ENCODE measurements at places on chromosomes 1 and 21.

DNA sequence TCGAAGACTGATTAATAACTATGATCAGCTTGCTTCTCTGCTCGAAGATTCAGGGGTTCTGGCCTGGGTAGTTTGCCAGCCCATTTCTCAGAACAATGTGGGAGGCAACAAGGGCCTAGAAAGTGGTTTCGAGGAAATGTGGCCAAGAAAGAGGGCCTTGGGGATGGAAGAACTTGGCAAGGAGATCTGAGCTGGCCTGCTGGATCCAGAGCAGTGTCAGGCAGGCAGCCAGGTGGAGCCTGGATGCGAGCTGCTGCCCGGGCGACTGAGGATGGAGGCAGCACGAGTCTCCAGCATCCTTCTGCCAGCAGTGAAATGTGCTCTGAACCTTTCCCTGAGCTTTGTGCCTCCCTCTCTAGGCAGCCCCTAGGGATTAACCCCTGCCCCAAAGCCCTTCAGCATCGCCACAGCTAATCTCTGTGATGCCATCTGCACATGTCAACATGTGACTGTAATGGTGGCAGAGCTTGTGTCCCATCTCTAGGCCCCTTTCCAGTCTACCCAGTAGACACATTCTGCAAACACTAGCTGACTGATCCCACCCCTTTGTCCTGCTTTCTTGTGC is 61.0 kb upstream of the NEK2 start:
- DNase-seq, result no peak

GRCh38 chr1:207981976-207982375 is 71.1 kb upstream of the CD34 start:
- no peak for DNase-seq

DNA sequence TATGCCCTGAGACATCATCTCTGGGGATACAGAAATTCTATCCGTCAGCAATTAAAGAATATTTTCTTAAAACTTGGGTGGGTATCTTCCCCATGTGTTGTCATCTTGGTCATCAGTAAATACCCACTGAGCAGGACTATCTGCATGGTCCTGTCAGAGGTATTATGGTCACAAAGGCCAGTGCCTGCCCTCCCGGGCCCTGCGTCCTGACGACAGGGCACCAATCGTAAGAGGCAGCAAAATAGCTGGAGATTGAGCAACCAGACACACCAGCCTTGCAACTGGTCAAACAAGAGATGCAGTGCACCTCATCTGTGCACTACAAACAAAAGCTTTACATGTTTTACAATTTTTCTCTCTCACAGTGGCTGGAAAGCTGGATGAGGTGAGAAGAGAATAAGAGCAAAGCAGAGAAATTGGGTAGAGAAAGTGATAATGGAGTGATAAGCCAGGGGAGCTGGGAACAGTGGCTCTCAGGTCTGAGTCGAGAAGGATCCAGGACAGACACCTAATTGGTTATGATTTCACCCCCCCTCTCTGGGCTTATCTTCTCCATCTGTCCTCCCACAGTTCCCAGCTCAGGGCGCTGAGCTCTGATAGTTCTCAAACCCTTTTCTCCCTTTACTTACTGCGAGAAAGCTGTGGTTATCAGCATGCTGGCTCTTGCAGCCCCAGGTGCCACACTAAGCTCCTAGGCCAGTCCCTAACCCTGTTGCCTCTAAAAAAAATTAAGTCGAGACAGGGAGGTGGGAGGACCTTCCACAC is 8.8 kb upstream of the SRP9 start:
- DNase-seq, result no peak

DNA sequence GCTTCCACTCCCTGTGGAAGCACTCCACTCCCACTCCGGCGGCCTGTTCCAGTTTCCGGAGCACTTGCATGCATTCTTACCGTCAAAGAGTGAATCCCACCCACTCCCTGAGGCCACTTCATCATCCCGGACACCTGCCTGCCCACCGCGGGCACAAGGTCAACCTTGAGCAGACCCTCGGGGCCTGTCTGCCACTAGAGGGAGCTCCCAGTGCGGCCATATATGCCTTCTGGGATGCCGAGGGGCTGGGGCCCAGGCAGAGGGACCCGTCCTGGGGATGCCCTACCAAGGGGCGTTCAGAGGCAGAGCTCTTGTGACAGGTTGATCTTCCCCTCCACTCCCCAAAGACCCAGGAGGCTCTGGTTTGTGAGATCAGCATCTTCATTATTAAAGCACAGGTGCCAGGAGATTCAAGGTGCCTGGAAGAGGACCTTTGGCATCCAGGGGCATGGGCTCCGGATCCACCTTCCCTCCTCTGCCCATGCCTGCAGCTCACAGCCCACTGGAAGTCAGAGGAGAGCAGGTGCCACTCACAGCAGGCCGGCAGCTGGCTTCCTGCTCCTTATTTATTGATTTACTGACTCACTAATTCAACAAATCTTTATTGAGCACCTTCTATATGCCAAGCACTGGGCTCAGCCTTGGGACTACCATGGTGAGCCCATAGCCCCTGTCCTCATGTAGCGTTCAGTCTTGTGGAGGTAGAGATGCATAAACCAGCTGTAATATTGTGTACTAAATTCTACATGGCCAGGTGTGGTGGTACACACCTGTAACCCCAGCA is 47.3 kb downstream of the UBIAD1 start:
- no peak for DNase-seq

- no peak for DNase-seq
Measured at GRCh38 chr1:168801032-168801745, 72.2 kb upstream of the DPT start.

- DNase-seq, result no peak
Measured at GRCh38 chr1:96981181-96981580, 259.6 kb downstream of the PTBP2 start.

DNA sequence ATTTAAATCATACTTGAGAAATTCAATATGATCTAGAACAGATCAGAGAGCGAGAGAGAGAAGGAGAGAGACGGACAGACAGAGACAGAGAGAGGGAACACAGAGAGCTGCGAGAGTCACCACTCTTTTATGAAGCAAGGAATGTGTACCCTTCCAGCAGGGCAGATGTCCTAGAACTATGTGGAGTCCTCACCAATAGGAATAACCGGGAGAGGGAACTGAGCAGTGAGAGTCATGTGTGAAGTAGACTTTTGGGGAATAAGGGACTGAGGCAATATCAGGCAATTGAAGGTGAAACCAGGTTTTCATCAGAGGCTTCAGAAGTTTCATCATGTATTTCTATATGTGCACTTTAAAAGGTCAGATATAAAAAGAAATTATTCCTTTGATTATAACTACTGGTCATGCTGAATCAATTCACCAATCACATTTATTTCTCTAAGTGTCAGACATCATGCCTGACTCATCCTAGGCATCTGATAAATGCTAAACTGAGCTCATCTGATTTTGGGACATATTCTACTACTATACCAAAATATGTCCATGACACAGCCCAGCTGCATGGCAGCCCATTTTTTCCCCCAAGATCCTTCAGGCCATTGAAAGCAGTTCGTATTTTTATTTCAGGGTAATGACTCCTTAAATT is 22.4 kb downstream of the VTCN1 start:
- DNase-seq, result no peak

GRCh38 chr21:28993293-28993629 is 584 bp upstream of the LTN1 start:
- no peak for DNase-seq

GRCh38 chr1:4838231-4838630 is 183.8 kb downstream of the AJAP1 start:
- no peak for DNase-seq

DNA sequence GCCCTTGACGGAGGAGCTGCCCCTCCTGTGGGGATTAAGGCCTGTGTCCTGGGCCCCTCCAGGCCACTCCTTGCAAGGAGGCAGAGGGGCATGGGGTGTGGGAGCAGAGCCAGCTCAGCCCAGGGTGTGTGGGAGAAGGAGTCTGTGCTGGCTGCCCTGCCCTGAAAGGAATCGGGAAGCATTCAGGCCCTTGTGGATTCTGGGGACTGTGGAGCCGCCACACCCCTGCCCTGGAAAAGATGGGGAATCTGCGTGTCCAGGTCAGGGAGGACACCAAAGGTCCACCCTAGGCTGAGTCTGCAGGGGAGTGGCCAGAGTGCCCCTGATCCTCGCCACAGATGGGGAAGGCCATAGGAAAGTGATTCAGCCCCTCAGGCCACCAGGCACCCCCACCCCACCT is 16.5 kb upstream of the PRDM16 start:
- no peak for DNase-seq

GRCh38 chr1:67838180-67838910 is 5.1 kb upstream of the GNG12 start:
- no peak for DNase-seq

DNA sequence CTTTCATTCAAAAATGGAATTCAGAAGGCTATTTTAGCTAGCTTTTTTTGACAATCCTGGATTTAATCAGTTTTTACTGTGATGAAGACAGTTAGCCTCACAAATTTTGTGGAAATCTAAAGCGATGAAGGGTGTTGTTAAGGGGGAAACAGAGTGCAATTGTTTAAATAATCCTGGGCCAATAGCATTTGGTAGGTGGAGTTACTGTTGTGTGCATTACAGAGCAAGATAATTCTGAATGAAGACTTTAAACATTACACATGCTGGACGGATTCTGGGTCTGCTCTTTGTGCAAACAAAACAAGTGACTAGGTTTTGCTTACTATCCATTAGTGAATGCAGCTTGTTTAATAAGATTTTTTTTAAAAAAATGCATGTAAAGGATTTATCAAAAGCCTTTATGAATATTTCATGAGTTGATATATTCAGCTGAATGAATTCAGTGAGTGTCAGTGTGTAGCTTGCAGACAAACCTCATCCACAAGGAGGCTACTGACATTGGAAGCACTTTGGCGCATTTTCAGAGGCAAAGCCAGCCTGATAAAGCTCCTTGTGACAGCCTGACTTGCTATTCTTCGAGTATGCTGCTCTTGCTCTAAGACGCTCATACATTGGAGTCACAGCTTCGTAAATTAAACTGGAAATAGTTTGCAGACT is 199.6 kb downstream of the PDE4B start:
- DNase-seq, result no peak

- no peak for DNase-seq
Measured at GRCh38 chr1:22352896-22353295, 98.8 kb upstream of the ZBTB40 start.

DNA sequence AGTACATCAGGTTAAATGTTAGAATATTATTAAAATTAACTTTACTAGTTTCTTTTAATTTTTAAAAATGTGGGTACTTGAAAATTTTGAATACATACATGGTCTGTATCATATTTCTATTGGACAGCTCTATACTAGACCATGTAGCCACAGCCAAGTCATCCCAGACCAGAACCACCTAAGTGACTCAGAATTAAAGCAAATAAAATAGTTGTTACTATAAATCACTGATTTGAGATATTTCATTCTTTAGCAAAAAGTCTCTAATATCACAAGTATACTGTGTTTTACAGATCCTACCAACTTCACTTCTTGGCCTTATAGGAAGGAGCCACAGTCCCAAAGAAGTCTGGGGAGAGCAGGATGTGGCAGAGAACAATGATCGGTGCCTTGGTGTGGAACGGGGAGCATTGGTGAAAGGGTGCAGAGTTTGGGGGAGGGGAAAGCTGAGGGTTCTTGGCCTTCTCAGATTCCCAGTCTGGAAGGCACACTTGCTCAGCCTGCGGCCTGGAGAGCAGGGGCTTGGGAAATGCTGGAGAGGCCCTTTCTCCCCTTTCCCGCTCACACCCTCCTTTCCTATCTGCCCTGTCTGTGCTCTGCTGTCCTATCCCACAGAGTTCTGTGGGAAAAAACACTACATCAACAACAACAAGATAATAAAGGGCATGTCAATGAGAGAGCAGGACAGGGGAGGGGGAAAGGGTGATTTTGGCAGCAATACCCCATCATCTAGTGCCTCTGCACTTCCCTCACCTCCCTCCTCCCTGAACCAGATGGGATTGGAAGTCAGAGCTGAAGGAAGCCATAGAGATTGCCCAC is 122.1 kb downstream of the NGF start:
- no peak for DNase-seq

- no peak for DNase-seq
Measured at GRCh38 chr1:17877896-17878295, 122.8 kb downstream of the ACTL8 start.

DNA sequence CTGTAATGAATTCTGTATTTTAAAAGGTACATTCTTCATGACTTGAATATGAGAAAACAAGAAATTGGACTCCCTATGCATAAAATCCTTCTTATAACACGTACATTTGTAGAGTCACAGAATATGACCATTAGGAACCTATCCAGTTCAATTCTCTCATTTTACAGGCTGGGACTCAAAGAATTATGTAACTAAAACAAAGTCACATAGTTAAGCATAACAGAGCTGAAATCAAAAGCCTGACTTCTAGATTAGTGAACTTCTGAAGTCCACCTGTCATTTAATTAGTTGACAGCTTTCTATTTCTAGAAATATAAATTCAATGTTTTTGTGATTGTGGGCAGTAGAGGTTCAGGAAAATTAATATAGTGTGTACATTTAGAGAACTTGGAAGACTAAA is 20.3 kb upstream of the TTLL7 start:
- DNase-seq, result no peak

DNA sequence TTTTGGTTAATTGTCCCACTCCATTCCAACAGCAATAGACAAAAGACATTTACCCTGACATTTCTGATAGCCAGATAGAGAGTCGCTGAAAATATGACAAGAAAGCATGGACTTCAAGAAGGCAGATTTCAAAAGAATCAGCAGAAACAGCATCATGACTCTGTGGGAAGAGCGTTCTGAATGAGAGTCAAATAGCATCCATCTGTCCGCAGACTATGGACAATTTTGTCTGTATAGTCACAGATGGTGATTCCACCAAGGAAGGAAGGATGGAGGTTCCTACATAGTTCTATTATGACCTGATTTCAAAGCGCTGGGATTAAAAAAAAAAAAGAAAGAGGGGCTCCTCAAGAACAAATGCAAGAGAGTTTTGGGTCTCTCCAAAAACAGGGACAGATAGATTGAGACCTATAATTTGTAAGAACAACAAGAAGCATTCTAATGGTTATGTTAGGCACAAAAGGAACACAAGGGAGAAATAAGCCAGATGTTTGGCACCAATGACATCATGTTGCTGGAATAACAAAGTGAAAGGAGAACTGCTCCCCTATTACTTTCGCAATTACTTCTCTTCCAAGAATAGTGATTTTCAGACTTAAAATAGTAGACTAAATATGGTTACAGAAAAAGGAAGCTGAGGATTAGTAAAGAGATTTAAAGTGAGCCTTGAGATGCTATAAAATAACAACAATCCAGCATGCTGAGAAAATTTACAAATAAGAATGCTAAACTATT is 28.5 kb downstream of the NIBAN1 start:
- no peak for DNase-seq

DNA sequence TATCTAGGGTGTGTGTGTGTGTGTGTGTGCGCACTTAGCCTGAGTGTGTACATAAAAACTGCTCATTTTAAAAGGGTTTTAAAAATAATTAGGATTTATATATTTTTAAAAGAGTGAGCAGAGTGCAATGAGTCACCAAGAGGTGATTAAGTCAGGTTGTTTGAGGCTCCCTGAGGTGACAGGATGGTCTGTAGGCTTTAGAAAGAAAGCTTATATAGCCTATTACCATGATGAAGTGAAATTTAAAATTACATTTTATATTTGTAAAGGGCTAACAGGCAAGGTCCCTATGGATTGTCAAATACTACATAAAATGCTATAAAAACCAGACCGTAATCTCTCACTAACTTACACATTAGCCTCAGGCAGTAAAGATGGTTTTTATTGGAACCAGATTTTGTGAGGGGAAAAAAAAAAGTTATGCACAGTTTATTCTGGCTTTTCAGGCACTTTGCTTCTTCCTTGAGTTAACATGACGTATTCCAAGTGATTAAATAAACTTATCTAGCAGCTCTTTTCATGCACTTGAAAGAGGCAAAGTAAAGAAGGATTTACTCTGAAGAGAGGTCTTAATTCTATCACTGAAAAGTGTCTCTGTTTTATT is 711.7 kb upstream of the PTBP2 start:
- no peak for DNase-seq

All from NCI-H510A (cell line).